ENCODE measurements at places on chromosomes 11 and 22.

GRCh38 chr11:47105974-47106373, 70.7 kb downstream of the ARFGAP2 start:
- no peak for DNase-seq

- DNase-seq, result no peak
Observed at GRCh38 chr11:135033540-135033939, 621.5 kb upstream of the B3GAT1 start.

DNA sequence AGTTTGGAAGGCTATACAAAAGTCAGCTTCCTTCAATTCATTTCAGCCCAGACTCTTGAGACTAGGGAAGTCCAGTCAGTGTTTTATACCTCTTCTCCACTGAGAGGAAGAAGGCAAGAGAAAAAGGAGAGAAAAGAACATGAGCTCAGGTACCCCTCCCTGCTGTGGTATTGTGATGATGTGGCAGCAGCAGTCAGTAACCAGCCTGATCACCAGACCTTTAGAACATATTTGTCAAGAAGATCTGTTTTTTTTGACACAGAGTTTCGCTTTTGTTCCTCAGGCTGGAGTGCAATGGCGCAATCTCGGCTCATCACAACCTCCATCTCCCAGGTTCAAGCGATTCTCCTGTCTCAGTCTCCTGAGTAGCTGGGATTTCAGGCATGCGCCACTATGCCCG, 21.2 kb upstream of the RPS13 start:
- no peak for DNase-seq

GRCh38 chr11:27717377-27717776, 17.1 kb upstream of the BDNF start:
- DNase-seq, result no peak

GRCh38 chr11:85752890-85753581, 57.9 kb downstream of the SYTL2 start:
- peak; percentile 63 for DNase-seq

GRCh38 chr11:85028329-85029101, 598.6 kb downstream of the DLG2 start:
- DNase-seq, result no peak

- no peak for DNase-seq
Observed at GRCh38 chr22:46290843-46291785, 5.6 kb upstream of the GTSE1 start.

GRCh38 chr22:49090061-49090852, 737.4 kb downstream of the BRD1 start:
- no peak for DNase-seq

- no peak for DNase-seq
Observed at GRCh38 chr11:58060939-58061672, 30.4 kb downstream of the OR6Q1 start.

- no peak for DNase-seq
Observed at GRCh38 chr11:10778217-10778970, 27.3 kb downstream of the CTR9 start.

- no peak for DNase-seq
Observed at GRCh38 chr11:29507376-29507775, 509.5 kb downstream of the KCNA4 start.

DNA sequence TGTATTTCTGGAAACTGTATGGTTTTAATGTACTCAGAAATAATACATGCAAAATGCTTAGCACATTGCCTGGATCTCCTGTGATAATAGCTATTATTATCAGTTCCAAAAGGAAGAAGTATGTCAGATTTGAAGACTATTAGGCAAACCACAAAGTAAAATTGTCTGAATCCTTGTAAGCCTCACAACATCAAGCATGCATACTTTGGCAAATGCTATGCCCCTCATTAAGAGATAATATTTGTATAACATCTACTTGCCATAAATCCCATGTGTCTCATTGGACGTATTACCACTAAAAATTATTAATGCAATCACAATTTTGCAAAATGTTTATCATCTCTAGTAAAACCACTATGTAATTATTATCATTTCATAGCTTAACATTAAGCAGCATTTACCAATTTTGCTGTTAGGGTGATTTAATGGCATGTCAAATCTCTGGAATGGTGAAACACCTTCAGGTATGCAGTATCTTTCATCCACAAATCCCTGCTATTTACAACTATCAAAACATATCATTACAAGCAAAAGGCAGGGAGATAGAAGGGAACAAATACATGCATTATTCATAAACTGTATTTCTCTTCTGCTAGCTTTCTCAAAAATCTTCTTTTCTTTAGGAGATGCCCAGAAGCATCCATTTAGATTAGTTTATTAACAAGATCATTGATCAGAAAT, 974.6 kb upstream of the RAG2 start:
- DNase-seq, result no peak

GRCh38 chr22:43862074-43862881, at the start of gene SULT4A1:
SULT4A1 (minus strand) TSS chr22:43862513; CDS start chr22:43862382, 131 bp downstream.
- no peak for DNase-seq

GRCh38 chr11:67501854-67502253, 3.3 kb downstream of the PITPNM1 start:
- DNase-seq, result no peak

DNA sequence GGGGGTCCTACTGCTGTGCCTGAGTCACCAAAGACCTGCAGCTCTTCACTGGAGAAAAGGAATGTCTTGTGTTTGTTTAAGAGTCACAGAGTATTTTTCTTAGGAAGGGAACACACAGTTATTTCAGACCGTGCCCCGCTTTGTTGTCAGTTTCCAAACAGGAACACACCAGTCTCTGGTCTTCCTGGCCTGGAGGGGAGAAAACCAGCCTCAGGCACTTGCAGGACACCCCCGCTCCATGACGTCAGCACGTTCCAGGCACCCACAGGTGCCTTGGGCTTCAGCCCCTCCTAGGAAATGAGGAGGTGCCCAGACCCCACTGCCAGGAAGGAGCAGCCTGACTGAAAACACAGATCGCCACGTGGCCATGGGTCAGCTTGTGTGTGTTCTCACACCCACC, 5.4 kb downstream of the DEAF1 start:
- no peak for DNase-seq

DNA sequence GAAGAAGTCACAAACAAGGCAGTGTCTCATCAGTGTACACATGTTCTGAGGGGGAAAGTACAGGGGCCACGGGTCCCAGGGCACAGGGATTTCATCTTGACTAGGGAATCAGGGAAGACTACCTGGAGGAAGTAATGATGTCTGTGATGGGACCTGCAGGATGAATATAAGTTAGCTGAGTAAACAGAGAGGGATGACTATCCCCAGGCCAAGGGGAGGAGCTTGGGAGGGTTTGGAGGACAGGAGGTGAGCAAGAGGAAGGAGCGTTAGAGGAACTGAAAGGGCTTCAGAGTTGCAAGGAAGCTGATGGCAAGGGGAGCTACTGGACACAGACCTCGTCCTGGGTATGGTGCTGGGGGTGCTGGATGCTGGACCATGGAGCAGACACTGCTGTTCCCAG, 56.4 kb downstream of the TRAF6 start:
- DNase-seq, result no peak

- no peak for DNase-seq
Observed at GRCh38 chr11:11857769-11858168, 16.0 kb downstream of the USP47 start.

All from activated T-helper 1 cell treated with anti-CD3 and anti-CD28 coated beads, Interleukin-2, amount 50 U/mL, for 16 hours (primary cell).